ENCODE measurements at places on chromosomes 7 and 10. TPM values are rescaled to one million over a fixed set of nuclear protein-coding genes. Genes with fewer than 3 reads are reported as not detected.
A peak's percentile ranks its signal among the peaks of the same experiment; 100 is the strongest.

GRCh38 chr7:95476904-95477594, 8.7 kb upstream of the ASB4 start:
- H3K4me1 ChIP-seq = no peaks in the 10 kb centered on the region
- H3K4me3 ChIP-seq = no peak overlapping the region
- no peak overlapping the region for H3K27ac ChIP-seq
- H3K27me3 ChIP-seq = peaks cover 6% of the 10 kb centered on the region
- DNase-seq = peak; percentile 68

DNA sequence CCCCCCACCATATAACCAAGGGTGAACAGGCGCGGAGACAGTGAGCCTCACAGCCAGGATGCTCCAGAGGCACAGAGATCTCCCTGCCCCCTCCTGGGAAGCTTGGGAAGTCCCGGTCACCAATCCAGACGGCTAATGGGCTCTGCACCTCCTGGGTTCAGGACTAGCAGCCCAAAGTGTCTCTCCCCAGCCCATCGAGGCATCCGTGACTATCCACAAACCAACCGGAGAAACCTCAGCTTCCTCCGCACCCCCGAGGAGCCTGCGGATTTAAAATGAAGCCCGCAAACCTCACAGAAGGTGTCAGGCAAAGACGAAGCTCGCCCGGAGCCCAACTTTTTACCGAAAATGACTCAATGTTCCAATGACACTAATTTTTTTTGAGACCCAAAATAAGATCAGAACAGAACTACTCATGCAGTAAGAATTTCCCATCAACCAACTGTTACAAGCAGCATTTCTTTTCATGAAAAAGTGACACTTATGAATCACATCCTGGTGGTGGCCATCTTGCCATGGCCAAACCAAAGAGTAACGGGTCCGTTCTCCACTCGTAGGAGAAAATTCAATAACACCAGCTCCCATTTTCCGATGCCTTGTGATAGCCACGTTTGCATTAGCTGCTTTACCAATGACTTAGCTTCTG, 6.0 kb downstream of the PDGFA start:
- H3K4me3 ChIP-seq = no peak overlapping the region
- H3K4me1 ChIP-seq = peaks cover 29% of the 10 kb centered on the region
- H3K36me3 ChIP-seq = peaks cover 4% of the 10 kb centered on the region
- H3K27ac ChIP-seq = peak overlapping the region; percentile 72

DNA sequence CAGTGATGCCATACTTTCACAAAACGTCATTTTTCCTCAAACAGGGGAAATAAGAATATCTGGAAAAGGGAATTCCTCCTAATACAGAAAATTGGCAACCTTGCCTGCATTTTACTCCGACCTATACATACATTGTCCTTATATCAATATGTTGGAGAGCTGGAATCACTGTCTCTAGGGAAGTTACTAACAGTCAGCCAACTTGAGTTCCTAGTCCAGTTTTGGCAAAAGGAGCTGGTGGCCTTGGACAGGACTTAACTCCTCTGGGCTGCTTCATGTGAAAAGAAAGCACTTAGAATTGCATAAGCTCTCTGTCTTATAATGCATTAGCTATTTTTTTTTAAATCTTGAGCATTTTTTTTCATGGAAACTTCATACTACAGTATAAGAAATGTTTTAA, 174.2 kb upstream of the HGF start:
- H3K4me3 ChIP-seq = no peak overlapping the region
- H3K27me3 ChIP-seq = no peaks in the 10 kb centered on the region
- H3K27ac ChIP-seq = no peak overlapping the region
- H3K36me3 ChIP-seq = no peaks in the 10 kb centered on the region

GRCh38 chr7:759569-759968, 32.5 kb upstream of the PRKAR1B start:
- DNase-seq = no peak
- H3K27ac ChIP-seq = no peak overlapping the region

GRCh38 chr10:26698909-26699308, 1.4 kb downstream of the PDSS1 start:
- no peak overlapping the region for H3K27ac ChIP-seq
- DNase-seq = no peak
- H3K27me3 ChIP-seq = no peaks in the 10 kb centered on the region
- H3K4me1 ChIP-seq = peaks cover 10% of the 10 kb centered on the region

GRCh38 chr10:117429643-117430265, 54.5 kb upstream of the PDZD8 start:
- no peak overlapping the region for H3K4me3 ChIP-seq
- H3K36me3 ChIP-seq = no peaks in the 10 kb centered on the region
- H3K27me3 ChIP-seq = no peaks in the 10 kb centered on the region
- H3K27ac ChIP-seq = no peak overlapping the region
- no peak for DNase-seq
- no peaks in the 10 kb centered on the region for H3K4me1 ChIP-seq

DNA sequence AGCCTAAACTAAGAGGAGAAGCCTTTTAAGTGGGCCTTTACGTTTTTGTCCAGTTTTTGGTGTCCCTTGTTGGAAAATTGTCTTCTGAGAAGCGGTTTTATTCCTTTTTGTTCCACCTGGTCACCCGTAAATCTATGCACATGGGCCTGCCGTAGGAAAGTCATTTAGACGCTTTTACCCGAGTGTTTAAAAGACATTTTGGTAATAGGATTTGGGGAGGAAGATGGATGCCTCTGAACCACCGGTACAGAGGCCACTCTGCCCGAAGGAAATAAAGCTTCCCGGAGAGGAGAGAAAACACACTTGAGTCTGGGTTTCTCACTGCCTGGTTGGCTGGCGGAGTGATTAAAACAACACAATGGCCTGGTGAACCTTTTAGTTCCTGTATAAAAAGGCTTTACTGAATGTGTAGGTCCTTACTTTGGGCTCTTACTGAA, 760 bp downstream of the THNSL1 start:
- H3K4me3 ChIP-seq = peak overlapping the region; percentile 50
- no peaks in the 10 kb centered on the region for H3K27me3 ChIP-seq
- H3K27ac ChIP-seq = peak overlapping the region; percentile 88
- peaks cover 20% of the 10 kb centered on the region for H3K4me1 ChIP-seq
- no peaks in the 10 kb centered on the region for H3K36me3 ChIP-seq

- no peak for DNase-seq
- H3K36me3 ChIP-seq = no peaks in the 10 kb centered on the region
- H3K27ac ChIP-seq = no peak overlapping the region
Measured at GRCh38 chr7:21125297-21125696, 302.6 kb upstream of the SP4 start.

DNA sequence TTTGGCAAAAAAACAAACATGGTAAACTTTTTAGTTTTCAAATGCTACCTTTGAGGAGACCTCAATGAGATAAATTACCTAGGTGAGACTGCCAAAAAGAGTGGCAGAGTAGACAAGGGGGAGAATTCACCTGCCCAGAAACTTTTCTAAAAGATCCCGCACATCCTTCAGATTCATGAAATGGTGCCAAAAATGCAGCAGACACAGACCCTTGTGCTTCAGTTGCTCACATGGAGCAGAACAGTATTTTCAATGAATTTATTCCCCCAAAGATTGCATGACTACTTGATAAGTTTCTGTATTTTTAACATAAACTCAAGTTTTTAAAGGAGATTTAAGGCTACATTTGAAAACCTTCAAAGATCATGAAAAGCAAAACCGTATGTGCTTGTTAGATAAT, 270.0 kb downstream of the TRIL start:
- no peak for DNase-seq
- H3K27ac ChIP-seq = no peak overlapping the region
- peak overlapping the region; percentile 20 for H3K4me3 ChIP-seq
- H3K4me1 ChIP-seq = peaks cover 29% of the 10 kb centered on the region
- no peaks in the 10 kb centered on the region for H3K27me3 ChIP-seq

DNA sequence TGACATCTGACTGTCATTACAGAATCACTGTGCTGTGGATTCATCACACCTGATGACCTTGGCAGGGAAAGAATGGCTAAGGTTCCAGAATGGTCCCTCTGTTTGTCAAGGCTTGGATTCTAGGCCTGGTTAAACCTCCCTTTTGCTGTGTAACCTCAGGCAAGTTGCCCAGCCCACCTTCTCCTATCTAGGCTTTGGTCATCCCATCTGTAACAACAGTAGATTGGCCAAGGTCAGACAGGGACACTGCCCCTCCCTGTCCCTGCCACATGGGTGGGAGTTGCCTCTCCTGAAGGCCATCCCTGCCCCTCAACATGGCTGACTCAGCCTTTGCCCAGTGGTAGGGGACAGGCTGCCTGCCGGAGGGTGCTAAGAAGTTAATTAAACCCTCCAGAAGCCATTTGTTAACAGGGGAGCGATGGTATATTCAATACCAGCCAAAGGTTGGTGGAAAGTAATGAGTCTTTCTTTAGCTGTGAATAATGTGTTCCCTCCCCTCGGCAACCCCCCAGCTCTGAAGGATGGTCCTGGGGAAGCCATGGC, 149.8 kb upstream of the PCBD1 start:
- DNase-seq = no peak
- no peaks in the 10 kb centered on the region for H3K27me3 ChIP-seq
- H3K4me1 ChIP-seq = no peaks in the 10 kb centered on the region

GRCh38 chr7:51129527-51130472, 186.8 kb downstream of the COBL start:
- H3K27me3 ChIP-seq = no peaks in the 10 kb centered on the region
- H3K4me3 ChIP-seq = no peak overlapping the region
- no peak for DNase-seq
- H3K36me3 ChIP-seq = no peaks in the 10 kb centered on the region
- H3K27ac ChIP-seq = no peak overlapping the region

DNA sequence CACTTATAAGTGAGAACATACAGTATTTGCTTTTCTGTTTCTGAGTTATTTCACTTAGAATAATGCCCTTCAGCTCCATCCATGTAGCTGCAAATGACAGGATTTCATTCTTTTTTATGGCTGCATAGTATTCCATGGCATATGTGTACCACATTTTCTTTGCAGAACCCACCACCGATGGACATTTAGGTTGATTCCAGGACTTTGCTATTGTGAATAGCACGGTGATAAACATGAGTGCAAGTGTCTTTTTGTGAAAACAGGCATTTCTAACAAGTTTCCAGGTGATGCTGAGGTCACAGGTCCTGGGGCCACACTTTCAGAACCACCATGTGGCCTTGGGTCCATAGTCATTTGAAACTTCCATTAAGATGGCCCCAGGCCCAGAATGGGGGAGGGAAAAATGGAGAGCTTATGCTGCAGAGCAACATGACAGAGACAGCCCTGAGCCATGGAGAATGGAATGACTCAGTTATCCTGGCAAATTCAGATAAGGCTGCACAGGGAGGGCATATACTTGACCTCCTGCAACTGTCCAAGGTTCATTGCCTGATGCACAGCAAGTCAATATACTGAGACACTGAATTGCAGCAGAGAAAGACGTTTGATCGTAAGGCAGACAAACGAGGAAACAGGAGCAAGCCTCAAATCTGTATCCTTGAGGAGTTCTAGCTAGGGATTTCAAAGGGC, 248.0 kb upstream of the GALNT17 start:
- H3K27me3 ChIP-seq = no peaks in the 10 kb centered on the region
- H3K4me1 ChIP-seq = no peaks in the 10 kb centered on the region
- no peaks in the 10 kb centered on the region for H3K36me3 ChIP-seq
- no peak overlapping the region for H3K27ac ChIP-seq

- no peaks in the 10 kb centered on the region for H3K36me3 ChIP-seq
- peaks cover 20% of the 10 kb centered on the region for H3K4me1 ChIP-seq
- peak overlapping the region; percentile 62 for H3K27ac ChIP-seq
- H3K4me3 ChIP-seq = no peak overlapping the region
- no peaks in the 10 kb centered on the region for H3K27me3 ChIP-seq
- DNase-seq = peak; percentile 56
Measured at GRCh38 chr7:3558400-3558799, 257.3 kb downstream of the SDK1 start.

DNA sequence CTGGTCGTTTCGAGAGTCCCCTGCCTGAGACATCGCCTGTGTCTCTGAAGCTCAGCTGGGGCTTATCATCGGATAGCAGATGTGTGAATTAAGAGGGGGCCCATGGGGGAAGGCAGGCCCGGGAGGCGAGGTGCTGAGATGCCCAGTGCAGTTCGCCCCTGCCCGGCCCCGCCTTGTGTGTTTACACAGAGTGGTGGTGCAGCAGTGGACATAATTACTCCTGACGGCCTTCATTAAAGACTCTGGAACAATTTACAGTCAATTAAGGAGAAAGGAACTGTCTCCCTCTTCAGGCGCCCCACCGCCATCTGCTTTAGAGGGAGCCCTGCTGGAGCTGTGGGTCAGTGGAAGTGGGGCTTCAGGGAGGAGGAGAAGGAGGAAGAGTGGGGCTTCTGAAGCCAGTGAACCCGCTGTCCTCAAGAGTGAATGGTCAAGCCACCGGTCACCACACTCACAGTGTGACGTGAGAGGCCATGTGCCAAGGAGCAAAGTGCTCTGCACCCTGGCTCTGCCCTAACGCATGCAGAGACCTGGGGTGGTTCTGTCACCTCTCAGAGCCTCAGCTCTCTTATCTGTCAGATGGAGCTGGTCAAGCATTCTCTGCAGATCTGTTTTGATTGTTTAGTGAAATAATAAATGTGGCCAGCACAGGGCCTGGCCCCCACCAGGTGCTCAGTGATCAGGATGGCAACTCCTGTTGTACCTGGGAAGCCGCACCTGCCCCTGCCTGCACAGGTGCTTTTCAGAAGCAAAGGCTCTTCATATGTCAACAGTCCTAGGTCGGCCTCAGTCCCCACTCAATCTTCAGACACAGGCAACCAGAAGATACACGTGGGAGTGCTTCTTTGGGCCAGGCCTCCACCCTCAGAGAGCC, 65.6 kb downstream of the CDH23 start:
- no peak for DNase-seq
- H3K27ac ChIP-seq = no peak overlapping the region
- H3K4me1 ChIP-seq = no peaks in the 10 kb centered on the region
- no peaks in the 10 kb centered on the region for H3K36me3 ChIP-seq

DNA sequence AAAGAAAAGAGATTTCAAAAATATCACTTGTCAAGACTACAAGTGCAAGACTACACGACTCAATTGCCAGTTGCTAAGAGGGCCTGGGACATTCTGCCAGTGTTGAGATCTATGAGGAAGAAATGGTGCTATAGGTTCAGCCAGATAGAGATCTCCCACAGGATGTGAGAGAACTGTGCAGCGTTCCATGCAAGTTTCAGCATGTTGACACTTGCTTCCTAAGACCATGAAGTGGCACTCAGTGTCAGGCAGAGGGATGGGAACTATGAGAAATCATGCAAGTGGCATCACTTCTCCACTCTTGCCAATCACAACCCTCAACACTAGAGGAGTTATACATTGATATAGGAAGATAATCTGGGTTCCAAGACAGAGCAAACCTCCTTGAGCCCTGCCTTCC, 210.3 kb downstream of the CHRM2 start:
- no peaks in the 10 kb centered on the region for H3K36me3 ChIP-seq
- no peak overlapping the region for H3K4me3 ChIP-seq
- no peak overlapping the region for H3K27ac ChIP-seq
- peaks cover 1% of the 10 kb centered on the region for H3K4me1 ChIP-seq
- H3K27me3 ChIP-seq = no peaks in the 10 kb centered on the region
- no peak for DNase-seq

DNA sequence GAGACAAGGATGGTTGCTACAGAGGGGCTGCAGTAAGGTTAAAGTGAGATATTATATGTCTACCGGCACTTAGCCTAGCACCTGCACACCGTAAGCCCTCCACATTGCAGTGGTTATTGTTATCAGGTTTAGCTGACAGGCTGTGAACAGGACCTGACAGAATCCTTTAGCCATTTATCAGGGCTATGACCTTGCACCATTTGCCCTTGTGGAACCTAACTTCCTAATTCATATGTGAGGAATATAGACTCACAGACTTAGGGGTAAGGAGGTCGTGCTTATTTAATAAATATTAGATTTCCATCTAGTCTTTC, 10.1 kb downstream of the NCOA4 start:
- peak overlapping the region; percentile 81 for H3K27ac ChIP-seq
- no peak overlapping the region for H3K4me3 ChIP-seq
- peaks cover 52% of the 10 kb centered on the region for H3K4me1 ChIP-seq
- DNase-seq = no peak
- H3K36me3 ChIP-seq = peaks cover 4% of the 10 kb centered on the region

The TMEM229A gene
- total RNA-seq = not detected

The GSDME gene
- total RNA-seq = 21.3 TPM

The LIPK gene
- total RNA-seq = not detected

The IFT22 gene
- total RNA-seq = 26.1 TPM

The FGL2 gene
- total RNA-seq = not detected

The CYP26C1 gene
- total RNA-seq = 2.0 TPM

The OR2A12 gene
- not detected for total RNA-seq

All from endothelial cell of umbilical vein (primary cell).